ENCODE measurements at places on chromosomes 7 and 10.

GRCh38 chr7:158357106-158357897 is 230.3 kb downstream of the PTPRN2 start:
- no peak for DNase-seq

DNA sequence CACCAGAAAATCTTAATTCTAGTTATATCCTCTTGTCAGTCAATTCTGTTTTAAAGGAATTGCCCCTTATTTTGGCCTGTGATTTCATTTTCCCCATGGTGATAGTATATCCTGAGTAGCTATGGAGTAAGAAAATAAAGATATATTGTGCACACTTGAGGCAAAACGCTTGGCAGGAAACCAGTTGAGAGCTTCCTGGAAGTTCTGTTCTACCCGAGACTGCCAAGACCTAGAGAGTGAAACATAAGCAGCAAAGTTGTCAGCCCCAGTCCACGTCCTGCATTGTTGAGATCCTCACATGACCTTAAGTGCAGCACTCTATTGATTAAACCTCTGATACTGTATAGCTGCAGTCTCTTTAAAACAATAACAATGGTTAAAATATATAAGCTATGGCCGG is 235.2 kb downstream of the CDC14C start:
- DNase-seq, result no peak

DNA sequence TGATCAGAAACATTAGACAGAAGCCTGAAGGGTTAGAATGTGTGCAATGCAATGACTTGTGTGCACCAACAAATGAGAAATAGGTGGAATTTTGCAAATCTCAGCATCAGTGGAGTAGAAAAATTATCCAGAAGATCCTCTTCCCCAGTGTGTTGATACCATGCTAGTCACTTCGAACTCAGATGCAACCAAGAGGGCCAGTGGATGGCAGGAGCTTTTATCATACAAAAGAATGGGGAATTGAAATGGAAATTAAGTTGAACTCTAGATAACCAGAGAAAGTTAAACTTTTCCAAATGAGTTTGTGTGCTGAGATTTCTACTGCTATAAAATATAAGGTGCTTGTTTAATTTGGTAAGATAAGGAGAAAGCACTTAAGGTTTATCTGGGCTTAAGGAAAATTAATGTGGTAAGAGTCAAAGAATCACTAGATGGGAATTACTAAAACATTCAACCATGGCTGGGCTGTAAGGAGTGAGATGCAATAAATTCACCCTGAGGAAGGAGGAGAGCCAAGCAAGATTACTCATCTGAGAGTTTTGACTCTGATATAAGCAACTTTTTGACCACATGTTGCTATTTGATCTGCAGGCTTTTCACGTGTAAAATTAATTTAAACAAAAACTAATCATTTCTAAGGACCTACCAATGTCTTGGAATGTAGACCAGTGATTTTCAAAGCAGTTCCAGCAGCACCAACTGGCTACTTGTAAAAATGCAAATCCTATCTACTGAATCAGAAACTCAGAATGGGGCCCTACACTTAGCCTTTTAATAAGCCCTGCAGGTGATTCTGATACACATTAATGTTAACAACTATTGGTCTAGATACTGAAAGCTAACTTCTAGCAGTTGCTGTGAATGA is 113.2 kb downstream of the CDC14C start:
- no peak for DNase-seq

DNA sequence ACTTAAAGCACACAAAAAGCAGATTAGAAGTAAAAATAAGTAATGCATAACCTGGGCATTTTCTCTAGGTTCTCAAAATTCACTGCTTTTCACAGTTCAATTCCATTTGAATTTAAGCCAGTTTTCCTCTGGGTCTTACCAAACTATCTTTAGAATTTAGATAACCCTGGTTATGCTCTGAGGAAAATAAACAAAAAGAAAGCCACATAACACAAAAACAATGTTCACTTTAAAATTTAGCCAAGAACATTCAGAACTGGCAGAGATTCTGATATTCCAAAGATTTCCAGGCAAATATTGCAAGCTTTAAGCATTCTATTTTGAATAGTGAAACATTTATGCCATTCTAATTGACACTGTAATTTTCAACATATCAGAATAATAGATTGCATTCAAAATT is 50.7 kb upstream of the PRKG1 start:
- DNase-seq, result no peak

- DNase-seq, result no peak
Observed at GRCh38 chr7:22668971-22669401, 58.0 kb upstream of the IL6 start.

DNA sequence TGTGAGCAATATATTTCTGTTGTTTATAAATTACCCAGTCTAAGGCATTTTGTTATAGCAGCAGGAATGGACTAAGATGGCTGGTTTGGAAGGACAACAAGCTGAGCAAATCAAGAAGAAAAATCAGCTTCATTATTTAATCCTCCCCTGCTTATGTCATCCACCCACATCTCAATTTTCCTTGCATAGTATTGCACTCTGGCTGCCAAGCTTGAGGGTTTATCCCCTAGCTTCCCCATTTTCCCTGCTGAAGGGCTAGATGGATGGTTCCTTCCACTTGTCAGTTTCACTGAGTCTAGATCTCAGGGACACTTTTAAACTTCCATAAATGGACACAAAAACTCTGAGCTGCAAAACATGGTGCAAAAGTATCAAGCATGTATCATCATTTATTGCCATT is 75.2 kb upstream of the LAMB4 start:
- DNase-seq, result no peak

DNA sequence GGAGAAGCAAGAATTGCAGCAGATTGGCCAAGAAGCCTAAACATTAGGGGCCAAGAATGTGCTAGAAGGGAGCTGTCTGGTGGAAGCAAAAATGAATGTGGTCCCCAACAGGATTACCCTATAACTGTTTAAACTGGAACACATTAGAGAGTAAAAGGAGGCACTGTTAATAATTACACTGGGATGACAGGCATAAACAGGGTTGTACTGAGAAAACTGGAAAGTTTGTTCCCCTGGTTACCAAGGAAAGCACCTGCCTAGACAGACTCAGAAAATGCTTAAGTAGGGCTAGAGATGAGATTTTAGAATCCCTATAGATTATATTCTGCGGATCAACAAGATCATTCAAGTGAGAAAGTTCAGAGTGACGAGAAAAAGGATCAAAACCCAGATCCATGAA is 100.8 kb downstream of the CTTNBP2 start:
- DNase-seq, result no peak

- DNase-seq, result no peak
Observed at GRCh38 chr7:33261585-33261984, 132.2 kb downstream of the BBS9 start.

DNA sequence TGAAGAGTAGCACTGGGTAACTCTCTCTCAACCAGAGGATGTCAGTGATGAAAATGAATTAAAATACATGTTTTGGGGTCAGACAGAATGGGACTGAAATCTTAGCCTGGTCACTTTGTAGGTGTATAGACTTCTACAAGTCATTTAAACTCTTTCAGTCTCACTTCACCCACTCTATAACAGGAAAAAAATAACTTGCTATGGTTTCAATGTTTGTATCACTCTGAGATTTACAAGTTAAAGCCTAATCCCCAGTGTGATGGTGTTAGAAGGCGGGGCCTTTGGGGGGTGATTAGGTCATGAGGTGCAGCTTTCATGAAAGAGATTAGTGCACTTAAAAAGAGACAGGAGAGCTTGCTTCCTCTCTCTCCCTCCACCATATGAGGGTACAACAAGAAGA is 134.8 kb downstream of the INHBA start:
- DNase-seq, result no peak

- DNase-seq, result no peak
Observed at GRCh38 chr10:14670551-14671240, 104.0 kb downstream of the FAM107B start.

DNA sequence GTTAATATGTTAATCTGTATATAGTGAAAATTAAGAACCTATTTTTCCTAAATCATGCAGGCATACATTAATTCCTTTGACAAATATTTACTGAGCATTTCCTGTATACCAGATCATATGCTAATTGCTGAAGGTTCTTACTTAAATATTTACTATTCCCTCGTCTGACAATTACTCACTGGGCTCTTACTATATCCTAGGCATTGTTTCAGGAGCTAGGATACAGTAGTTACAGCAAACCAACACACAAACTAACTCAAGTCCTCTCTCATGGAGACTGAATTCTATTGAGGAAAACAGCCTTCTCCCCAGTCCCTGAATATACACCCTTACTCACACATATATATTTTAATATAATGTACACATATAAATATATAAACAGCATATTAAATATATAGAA is 786.0 kb downstream of the NRG3 start:
- DNase-seq, result no peak

- DNase-seq, result no peak
Observed at GRCh38 chr7:44823255-44823781, 24.6 kb downstream of the H2AZ2 start.

GRCh38 chr10:127966875-127967274 is 60.0 kb downstream of the PTPRE start:
- no peak for DNase-seq

GRCh38 chr10:80484243-80484642 is 30.1 kb downstream of the TSPAN14 start:
- DNase-seq, result no peak

- no peak for DNase-seq
Observed at GRCh38 chr7:1357601-1358271, 101.5 kb downstream of the MICALL2 start.

GRCh38 chr7:35971133-35971891 is 170.5 kb downstream of the SEPTIN7 start:
- DNase-seq, result no peak

DNA sequence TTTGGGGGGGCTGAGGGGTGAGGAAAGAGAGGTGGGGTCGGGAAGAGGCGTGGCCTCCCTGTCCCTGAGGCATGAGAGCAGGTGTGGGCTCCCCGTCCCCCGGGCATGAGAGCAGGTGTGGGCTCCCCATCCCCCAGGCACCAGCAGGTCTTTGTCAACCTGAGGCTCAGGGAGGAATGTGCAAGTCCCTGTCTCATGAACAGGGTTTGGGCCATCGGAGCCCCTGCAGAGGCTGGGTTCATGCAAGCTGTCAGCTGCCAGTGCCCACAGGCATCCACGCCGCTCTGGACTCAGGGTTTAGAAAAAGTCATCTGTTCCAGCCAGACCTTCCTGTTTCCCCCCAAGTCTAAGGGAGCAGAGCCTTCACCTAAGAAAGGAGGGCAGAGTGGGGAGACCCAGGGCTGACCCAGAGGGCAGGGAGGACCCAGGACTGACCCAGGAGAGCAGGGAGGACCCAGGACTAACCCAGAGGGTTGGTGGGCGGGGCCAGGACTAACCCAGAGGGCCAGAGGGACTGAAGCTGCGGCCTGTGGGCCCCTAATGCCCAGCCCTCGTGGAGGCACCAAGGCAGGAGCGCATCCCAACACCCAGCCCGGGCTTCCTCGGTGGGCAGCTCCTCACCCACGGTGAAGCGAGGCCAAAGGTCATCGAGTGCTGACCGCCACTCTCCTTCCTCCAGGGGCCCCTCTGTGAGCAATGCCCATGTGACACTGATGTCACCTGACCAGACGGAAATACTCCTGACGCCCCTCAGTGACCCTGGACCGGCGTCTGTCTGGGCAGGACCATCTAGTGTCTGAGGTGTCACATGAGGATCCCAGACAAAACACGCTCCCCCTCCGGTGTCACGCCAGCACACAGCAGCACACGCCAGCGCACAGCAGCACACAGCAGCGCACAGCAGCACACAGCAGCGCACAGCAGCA is 28.9 kb upstream of the GPR146 start:
- no peak for DNase-seq

- DNase-seq, result no peak
Observed at GRCh38 chr7:70470746-70471145, 661.2 kb upstream of the GALNT17 start.

DNA sequence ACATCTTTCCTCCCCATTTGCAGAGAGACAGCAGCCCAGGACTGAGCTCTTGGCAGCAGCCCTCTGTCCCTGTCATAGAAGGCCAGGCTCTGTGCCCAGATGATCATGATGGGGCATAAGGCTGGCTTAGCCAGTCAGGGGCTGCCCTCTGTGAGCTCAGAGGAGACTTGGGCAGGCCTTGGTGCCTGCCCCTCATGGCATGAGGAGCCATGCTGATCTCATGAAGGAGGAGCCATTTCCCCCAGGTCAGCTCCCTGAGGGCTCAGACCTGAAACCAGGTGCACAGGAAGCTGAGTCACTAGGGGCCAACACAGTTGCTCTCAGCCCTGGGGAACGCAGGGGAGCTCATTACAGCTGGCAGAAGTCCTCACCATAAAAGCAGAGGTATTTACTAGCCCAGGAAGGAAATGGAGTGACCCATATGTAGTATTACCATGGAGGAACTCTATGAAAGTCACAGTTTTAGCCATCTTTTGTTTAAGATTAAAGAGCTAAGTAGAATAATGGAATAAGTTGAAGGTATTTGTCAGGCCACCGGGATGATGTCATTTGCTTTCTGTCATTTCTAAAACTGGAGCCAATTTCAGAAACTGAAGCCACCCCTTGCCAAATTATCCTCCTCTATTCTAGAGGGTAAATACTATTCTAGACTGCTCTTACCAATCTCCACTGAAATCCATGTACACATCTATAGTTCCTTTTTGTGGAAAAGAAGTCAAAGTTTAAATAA is 362.4 kb upstream of the ZNF32 start:
- DNase-seq, result no peak

DNA sequence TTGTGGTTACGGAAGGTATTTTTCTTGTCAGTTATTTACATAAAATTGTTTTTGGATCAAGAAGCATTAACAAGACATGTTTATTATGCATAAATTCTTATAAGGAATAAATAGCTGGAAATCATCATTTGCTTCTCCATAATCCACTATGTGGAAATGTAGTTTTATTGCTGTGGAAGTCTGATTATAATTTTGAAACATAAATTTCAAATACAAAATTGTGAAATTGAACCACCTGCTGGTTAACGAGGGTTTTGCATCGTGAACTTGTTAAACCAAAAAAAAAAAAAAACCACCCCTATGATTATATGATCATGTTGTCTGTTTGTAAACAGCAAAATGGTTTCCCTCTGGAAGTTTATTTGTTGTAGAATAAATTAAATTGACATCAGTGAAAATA is 25.9 kb downstream of the ABRAXAS2 start:
- DNase-seq, result no peak

DNA sequence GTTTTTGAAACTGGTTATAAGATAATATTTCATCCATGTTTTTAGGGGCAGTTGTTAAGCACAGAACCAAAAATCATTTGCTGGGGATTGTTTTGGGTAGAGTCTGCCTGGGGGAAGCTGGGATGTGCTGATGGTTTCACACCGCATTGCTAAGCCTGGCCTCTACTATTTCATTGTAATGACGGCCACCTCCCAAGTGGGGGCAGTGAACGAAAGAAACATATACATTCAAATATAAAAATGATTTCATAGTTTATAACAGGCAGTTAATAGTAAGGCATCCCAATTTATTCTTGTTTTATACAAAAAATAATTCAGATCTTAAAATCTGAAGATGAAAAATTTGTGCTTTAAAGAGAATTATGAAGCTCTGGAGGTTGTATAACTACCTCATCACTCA is 750.8 kb downstream of the REEP3 start:
- DNase-seq, result no peak

DNA sequence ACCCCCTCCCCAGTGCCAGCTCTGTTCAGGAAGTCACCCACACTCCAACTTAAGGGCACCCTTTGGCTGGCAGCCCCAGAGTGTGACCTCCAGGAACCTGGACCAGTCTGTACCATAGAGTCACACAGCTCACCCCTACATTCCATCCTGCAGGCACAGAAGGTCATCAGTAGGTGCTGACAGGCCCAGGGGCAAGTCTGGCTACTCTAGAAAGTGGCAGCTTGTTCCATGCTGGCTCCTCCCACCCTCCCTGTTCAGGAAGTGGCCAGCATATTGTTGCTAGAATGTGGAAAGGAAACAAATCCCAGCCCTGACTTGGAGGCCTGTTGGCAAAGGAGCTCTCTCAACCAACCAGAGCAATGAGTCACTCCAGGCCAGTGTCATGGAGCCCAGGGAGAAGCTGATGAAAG is 3.2 kb upstream of the NCOA4 start:
- DNase-seq, result no peak
